ENCODE measurements at places on chromosomes 4 and X. TPM values are rescaled to one million over a fixed set of nuclear protein-coding genes. Genes with fewer than 3 reads are reported as not detected.

RIBC1 gene
- 3.1 TPM for total RNA-seq

DSPP gene
- not detected for total RNA-seq

GPRIN3 gene
- 0.27 TPM for total RNA-seq

RTL3 gene
- 0.34 TPM for total RNA-seq

SMR3B gene
- not detected for total RNA-seq

MAP7D2 gene
- total RNA-seq: 0.03 TPM

CLIC2 gene
- not detected for total RNA-seq

MTMR8 gene
- 0.26 TPM for total RNA-seq

SLC9B1 gene
- 1.5 TPM for total RNA-seq

TMEM154 gene
- total RNA-seq: 3.1 TPM

CT45A1 gene
- 103 TPM for total RNA-seq

ABLIM2 gene
- not detected for total RNA-seq
